Right lung (tissue), 10 donors: ENCODE measurements at places on chromosomes 4 and X.

GRCh38 chr4:39004758-39005157 is 27.5 kb downstream of the TMEM156 start:
- no peak for DNase-seq

GRCh38 chrX:134603806-134604700 is 54.2 kb downstream of the PLAC1 start:
- no peak for DNase-seq

GRCh38 chr4:107562316-107562715 is 157.7 kb downstream of the PAPSS1 start:
- no peak for DNase-seq

DNA sequence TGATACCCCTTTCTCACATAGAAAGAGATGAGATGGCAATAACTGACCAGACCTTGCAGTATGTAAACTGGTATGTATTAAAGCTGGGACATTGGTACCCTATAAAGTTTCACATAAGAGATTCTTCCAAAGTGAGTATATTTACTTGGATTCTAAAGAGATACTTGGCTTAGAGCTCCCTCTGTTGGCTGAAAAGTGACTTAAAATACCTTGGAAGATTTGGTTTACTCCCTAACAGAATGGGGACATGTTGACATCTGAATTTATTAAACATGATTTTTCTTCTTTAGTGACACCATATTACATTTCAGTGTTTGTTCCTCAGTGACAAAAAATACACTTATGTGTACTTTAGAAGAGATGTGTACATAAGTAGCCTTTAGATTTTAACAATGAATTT is 47.9 kb upstream of the RGN start:
- DNase-seq, result peak; percentile 30

DNA sequence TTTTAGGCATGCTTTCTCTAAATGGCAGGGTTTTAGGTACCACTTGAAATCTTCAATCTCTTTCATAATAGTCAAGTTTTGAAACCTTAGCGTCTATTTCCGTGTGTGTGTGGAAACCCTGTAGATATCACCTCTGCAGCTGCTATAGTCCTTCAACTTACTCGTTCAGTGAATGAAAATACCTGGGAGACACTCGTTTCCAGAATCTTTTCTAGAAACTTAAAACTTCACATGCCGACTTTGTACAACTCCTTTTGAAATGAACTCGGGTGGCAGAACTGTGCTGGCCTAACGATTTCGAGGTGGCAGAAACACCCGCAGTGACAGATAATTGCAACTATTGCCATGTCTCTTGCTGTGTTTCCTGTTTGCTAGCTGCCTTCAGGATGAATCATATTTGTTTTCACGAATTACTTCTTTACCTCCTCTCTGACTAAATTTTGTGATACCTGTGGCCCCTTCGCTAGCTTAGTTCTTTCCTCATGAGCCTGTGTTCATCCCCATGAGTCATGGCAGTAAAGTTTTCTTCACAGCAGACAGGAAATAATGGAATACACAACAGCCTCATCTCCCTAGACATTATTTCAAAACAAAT is 104.7 kb upstream of the SMIM10 start:
- no peak for DNase-seq

DNA sequence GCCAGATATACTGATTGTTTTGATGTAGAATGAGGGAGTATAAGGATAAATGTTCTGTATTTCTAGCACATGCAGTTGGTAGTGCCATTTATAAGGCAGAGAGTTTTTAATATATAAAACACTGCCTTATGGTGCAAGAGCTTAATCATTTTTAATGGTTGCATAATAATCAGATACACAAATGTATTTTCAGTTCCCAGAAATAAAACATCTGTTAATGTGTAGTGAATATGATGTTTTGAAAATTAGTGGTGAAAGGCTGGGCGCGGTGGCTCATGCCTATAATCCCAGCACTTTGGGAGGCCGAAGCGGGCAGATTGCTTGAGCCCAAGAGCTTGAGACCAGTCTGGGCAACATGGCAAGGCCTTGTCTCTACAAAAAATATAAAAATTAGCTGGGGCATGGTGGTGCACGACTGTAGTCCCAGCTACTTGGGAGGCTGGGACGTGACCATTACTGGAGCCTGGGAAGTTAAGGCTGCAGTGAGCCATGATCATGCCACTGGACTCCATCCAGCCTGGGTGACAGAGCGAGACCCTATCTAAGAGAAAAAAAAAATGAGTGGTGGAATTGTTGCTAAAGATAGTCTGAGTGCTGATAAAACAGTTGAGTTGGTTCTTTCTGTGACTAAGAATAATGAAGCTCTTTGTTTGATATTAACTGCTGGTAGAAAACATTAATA is 29.3 kb downstream of the CLCN3 start:
- peak; percentile 40 for DNase-seq

- no peak for DNase-seq
Observed at GRCh38 chr4:7055111-7055989, 12.2 kb downstream of the TADA2B start.

DNA sequence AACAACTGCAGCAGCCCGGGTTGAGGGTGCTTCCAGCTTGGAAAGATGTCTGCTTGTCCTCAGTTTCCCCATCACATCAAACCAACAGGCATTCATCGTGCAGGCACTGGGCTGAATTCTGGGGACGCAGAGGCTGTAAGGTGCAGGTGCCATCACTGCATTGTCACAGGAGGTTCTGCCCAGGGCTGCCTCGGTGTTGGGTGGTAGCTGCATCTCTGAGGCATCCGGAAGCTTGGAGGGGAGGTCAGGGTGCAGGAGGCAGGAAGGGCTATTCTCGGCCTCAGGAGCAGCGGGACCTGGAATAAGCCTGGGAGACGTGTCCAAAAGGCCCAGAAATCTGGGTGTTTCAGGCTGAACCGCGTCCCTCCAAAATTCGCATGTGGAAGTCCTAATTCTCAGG is 134.6 kb downstream of the HMX1 start:
- no peak for DNase-seq

DNA sequence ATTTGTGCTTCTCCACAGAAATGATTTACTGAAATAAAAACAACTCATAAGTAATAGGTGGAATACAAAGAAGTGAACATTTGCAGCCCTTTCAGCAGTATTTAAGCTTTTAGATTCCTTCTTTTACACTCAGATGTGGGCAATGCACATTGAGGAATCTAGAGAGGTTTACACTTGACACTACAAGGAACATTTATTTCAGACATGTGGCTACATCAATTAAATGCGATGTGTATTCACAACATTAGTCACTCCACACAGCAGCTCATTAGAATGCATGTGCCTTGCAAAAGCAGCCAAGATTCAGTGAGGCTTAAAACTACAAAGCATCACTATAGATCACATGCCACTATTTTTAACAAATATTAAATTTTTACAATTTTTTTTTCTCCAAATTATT is 480.7 kb downstream of the INPP4B start:
- DNase-seq, result no peak

- no peak for DNase-seq
Observed at GRCh38 chr4:139214039-139214534, 37.1 kb upstream of the ELF2 start.

DNA sequence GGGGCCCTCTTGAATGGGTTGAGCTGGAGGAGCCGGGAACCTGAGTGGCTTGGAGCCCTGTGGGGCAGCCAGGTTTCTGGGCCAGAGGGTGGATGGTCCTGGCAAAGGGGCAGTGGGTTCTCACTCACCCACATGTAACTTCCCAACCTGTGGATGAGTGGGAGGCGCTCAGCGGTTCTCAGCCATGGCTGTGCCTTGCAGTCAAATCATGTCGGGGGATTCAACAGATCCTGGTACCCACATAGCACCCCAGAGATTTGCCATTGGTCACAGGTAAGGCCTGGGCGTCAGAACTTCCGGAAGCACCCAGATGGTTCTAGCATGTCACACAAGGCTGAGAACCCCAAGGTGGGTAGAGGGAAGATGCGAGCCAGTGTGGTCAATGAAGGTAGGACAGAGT is 21.9 kb upstream of the CLCN4 start:
- no peak for DNase-seq

- DNase-seq, result no peak
Observed at GRCh38 chr4:101306225-101306624, 41.1 kb downstream of the PPP3CA start.

DNA sequence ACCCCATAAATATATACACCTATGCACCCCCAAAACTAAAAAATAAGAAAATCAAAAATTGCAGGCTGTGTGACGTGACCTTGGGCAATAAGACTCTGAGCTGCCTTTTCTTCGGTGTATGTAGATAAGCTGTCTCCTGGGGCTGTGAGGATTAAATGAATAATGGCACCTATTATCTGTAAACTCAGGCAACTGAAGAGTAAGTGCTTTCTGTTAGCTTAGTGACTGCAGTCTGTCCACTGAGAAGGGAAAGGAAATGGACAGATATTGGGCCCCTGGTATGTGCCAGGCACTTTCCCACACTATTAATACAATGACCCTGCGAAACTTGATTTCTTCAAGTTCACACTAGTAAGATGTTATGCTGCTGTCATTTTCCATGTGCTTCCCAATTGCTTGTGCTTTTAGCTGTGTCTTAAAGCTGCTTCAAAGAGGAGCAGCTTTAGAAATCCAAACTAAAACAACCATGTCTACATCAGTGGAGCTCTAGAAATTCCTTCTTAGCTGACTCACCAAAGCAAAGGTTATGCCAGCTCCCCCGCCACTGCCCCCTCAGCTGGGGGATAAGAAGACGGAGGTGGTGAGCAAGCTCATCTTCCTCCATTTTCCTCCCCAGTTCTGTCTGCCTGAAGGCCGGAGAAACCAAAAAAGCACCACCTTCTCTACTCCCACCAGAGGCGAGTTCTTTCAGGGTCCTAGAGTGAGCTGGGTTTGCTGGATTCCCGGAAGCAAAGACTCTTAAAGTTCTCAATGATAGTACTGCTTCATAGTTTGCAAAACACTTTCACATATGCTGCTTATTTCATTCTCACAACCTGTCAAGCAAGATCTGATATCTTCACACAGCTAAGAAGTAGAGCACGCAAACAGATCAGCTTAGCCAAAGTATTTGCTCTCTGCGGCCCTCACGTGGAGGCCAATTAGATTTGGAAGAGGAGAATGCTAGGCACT is 8.8 kb upstream of the DGAT2L6 start:
- DNase-seq, result peak; percentile 19

DNA sequence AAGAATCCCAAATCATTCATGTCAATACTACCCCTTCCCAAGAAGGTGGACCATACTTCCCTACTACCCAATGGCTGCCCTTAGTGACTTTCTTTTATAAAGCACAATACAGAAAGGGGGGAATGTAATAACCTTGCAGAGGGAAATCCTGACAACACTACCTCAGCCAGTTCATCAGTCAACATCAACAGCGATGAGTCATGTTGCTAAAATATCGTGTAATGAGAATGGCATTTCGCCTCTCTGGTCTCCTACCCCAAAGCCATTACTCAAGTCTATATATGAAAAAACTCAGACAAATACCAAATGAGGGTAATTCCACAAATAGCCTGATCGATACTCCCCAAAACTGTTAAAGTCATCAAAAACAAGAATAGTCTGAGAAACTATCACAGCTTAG is 3.3 kb upstream of the MAGEA8 start:
- DNase-seq, result no peak
